ENCODE measurements at places on chromosomes 13 and 19.

GRCh38 chr13:83008212-83008929 is 873.9 kb downstream of the SLITRK1 start:
- no peak for DNase-seq

GRCh38 chr13:100809856-100810255 is 135.3 kb upstream of the TMTC4 start:
- DNase-seq, result no peak

DNA sequence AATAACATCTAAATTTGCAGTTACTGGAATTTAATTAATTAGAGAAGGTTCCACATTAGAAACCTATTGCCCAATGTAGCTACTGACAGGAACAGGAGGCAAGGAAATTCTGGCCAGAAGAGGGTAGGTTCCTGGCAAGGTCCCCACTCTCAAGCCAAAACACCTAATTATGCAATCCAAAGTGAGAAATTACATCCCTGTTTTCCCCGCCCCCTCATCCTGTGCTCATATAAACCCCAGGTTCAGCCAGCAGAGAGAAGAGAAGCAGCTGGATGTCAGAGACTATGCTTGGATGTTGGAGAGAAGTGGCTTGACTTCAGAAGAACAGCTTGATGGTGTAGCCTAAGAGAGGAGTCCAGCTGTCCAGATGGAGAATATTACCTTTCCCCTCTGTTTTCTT is 951.3 kb upstream of the PRR20A start:
- DNase-seq, result peak; percentile 75

- DNase-seq, result no peak
Observed at GRCh38 chr19:3657395-3657769, 30.8 kb upstream of the CACTIN start.

- DNase-seq, result peak; percentile 50
Observed at GRCh38 chr13:112897956-112898620, 70.9 kb upstream of the MCF2L start.

- DNase-seq, result no peak
Observed at GRCh38 chr19:31963746-31964145, 381.7 kb upstream of the ZNF507 start.

GRCh38 chr19:3073159-3073563 is 10.9 kb upstream of the TLE5 start:
- peak; percentile 85 for DNase-seq

DNA sequence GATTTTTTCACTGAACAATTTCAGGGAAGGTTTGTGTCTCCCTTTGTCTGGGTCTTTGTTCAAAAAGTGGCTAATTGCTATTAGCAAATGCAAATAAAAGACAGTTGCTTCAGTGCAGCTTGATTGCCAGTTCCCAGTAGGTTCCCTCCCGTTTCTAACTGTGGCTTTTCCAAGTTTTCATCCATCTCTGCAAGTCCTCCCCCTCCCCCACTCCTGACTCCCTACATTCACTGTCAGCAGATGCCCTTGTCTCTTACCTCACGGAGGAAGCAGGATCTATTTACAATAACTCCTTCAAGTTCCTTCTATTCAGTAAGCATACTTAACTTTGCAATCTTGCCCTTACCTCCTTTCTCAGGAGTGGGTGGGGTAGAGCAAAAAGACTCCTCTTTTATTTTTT is 55.4 kb upstream of the SCEL start:
- no peak for DNase-seq

DNA sequence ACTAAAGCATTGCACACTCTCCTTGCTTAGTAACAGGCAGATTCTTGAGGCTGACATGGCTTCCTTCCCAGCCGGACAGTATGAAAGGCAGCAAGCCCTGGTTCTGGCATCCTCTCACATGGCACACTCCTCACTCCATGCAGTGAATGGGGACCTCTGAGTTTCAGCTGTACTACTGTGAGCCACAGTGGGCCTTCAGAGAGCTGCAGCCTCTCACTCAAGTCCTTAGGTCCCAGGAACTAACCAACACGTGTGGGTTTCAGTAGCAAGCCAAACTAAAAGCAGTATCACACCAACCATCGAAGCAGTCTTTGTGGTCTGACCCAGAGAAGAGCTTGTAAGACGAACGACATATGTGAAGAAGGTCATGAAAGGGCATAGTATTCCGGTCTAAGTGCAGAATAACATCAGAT is 128.2 kb downstream of the TBC1D4 start:
- DNase-seq, result no peak

DNA sequence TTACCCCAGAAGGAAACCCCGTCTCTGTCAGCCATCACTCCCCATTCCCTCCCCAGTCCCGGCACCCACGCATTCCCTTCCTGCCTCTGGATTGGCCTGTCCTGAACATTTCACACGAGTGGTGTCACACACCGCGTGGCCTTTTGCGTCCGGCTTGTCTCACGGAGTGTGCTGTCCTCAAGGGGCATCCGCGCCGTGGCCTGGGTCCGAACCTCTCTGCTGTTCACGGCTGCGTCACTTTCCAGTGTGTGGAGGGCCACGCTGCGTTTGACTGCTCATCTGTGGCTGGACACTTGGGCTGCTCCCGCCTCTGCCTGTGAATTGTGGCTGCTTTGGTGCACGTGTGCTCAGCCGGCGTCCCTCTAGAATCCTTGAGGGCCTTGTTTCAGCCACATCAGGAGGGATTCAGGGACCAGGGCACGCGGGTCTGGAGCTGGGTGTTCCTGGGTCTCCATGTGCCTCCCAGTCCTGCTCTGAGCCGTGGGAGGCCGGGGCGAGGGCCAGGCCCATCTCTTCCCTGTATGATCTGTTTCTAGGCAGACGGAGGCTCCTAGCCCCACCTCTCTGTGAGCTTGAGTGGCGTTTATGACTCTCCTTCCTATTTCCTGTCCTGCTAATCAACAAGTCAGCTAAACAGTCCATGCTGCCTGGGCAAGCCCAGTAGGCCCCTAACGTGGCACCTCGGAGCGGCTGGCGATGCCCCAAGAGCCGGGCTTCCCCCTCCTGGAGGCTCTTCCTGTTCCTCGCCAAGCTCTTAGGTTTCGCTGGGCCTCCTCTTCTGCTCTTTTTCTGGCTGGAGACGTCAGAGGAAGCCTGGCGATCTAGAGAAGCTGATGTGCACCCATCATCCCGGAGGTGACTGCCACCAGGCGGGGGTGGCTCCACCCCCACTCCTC is 8.1 kb downstream of the STK11 start:
- peak; percentile 91 for DNase-seq

DNA sequence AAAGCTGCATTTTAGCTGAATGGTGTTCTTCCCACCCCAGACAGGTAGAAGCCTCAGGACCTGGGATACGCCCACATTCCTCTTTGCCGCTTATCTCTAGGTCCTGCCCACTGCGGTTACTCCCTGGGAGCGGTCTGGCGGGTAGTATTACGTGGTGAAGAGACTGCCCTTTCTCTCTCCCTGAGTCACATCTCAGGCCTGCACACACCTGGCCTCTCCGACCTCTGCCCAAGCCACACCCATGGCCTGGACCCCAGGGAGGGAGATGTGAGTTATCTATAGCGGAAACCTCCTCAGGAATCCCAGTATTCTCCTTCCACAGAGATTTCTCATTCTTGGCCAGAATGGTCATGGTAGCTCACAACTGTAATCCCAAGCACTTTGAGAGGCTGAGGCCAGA is 17.3 kb downstream of the RHPN2 start:
- no peak for DNase-seq

DNA sequence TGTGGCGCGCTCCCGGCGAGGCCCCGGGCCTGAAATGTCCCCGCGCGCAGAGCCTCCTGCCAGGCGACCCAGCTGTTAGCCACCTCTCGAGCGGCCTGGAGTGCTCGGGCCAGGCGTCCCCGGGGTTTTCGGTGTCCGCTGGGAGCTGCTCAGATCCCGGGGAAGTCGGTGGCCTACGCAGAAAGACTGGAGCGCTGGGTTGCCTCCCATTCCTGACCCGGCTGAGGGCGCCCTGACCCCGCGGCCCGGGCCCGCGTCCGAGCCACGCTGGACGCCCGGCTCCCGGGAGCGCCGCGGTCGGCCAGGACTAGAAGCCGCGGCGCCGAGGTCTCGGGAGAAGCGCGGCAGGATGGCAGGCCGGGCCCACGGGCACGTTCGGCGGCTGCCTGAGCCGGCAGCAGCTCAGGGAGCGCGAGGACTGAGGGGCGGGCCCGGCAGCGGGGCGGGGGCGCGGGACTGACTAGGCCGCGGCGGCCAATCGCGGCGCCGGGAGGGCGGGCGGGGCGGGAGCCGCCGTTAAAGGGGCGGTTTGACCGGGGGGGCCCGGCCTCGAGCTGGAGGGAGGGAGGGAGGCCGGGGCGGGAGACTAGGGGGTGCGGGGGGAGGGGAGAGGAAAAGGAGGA is 1.3 kb upstream of the ZIC2 start:
- no peak for DNase-seq

- DNase-seq, result no peak
Observed at GRCh38 chr13:44471686-44472085, 98.1 kb downstream of the SERP2 start.

DNA sequence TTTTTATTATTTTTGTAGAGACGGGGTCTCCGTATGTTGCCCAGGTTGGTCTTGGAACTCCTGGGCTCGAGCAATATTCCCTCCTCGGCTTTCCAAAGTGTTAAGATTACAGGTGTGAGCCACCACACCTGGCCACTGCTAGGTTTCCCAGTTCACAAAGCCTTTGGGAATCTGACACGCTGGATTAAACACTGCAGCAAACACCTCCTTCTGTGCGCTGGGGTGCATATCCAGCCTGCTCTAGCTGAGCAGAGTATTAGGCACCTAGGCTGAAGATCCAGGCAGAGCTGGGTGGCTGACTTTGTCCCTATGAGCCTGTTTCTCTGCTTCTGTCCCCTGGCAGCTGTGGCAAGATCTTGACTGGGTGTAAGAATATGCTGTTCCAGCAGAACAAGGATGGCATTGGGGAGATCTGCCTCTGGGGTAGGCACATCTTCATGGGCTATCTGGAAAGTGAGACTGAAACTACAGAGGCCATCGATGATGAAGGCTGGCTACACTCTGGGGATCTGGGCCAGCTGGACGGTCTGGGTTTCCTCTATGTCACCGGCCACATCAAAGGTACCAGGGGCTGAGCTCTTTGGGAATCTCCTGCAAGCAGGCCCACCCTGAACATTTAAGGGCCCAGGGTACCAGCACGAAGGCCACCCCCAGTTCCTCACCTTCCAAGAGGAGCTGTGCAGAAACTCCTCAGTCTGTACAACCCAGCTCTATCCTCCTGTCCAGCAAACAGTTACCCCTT is 49.8 kb downstream of the ACSBG2 start:
- no peak for DNase-seq

GRCh38 chr13:104733427-104733826 is 1667.2 kb upstream of the SLC10A2 start:
- DNase-seq, result no peak

DNA sequence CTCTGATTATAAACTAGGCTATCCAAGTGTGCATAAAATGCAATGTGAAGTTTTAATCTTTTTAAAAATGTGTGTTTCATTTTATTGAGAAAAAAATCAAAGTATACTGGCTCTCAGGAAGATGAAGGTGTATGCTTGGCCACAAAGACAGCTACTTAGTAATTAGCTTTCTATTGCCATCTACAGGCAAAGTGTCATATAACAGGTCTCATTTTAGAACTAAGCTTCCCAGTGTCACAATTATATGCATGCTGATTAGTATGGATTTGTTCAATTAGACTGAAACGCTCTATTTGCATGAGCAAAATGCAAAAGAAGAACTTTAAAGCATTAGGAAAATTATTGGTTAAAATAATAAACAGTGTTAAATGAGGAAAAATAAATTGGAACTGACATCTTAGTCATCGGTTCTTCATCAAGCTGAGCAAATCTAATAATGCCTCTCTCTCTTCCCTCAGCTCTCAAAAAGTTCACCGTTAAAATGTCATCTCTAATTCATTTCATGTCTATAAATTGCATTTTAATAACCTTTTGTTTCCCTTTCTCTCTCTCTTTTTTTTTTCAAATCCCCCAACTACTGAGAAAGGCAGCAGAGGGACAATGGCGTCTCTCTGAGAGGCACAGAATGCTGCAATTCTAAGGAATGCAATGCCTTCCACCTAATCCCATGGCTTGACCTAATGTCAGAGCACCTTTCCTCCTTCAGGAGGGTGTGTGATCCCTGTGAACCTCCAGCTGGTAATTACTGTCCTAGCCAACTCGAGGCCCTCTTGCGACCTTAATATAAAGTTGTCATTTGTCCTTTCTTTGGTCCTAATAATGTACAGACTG is 313.1 kb upstream of the MAB21L1 start:
- DNase-seq, result no peak

DNA sequence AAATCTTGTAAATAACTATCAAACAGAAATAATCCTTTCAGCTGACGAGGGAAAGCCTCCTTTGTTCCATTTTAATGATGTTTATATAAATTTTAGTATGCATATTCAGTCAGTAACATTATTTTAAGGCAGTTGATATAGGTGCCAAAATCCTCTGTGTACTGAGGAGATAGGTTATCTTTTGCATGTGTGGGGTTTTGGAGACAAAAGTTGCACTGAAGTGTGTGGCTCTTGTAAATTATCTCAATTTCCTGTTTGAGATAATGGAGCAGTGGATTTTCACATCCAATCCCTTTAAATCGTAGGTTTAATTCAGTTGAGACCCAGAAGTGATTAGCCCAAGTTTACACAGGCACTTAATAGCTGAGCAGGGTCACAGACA is 106.6 kb downstream of the RGCC start:
- DNase-seq, result no peak

DNA sequence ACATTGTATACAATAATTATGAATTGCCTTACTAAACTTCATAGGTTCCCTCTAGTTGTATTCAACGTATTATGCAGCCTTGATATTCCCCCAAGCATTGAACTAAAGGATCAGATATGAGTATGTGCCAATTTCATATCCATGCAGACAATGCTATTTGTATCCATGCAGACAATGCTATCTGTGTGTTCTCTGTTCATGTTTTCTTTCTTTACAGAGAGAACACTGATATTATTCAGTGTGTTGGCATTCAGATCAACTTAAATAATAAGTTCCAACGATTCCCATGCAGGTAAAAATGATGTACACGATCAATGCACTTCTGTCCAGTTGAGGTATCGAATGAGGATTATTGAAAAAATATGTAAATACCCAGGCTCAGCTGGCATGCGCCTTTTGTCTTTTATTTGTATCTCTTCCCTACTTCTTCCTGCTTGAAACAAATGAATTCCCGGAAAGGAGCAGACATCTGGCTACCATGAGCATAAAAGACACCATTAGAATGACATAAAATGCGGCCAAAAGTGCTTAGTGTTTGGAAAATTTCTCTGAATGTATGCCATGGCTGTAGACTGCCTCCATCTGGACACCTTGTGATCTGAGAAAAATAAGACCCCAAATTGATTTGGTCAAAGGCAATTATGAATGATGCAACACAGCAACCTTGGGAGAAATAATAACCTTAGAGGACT is 731.5 kb downstream of the SLITRK1 start:
- no peak for DNase-seq

- no peak for DNase-seq
Observed at GRCh38 chr13:94254737-94255136, 224.7 kb downstream of the DCT start.

All from sigmoid colon (tissue), 7 donors.